ENCODE measurements at places on chromosomes 3 and 15. TPM values are rescaled to one million over a fixed set of nuclear protein-coding genes. Genes with fewer than 3 reads are reported as not detected.

Gene SKOR1
- total RNA-seq: 0.11 TPM

- peak; percentile 68 for DNase-seq
These were observed 136.4 kb upstream of the GOLGA6L4 start for GRCh38 chr15:84099181-84099580.

GRCh38 chr3:132997404-132998185, 40.6 kb upstream of the TMEM108 start:
- DNase-seq: no peak

DNA sequence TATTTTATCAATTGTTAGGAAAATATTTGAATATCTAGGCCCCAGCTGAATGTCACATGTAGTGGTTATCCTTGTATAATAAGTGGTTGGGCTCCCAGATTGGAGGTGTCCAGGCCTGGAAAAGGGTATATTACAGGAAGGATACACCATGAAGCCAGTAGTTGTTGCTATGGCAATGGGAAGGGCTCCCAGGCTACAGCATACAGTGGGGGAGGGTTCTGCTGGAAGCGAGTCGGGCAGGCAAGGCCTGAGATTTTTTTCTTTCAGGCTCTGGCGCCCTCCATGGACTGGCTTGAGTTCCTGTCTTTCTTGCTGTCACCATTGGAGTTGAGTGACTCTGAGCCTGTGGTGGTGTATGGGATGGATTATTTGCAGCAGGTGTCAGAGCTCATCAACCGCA, 8.9 kb downstream of the ECE2 start:
- DNase-seq: no peak

Gene ACSBG1
- 0.38 TPM for total RNA-seq

DNA sequence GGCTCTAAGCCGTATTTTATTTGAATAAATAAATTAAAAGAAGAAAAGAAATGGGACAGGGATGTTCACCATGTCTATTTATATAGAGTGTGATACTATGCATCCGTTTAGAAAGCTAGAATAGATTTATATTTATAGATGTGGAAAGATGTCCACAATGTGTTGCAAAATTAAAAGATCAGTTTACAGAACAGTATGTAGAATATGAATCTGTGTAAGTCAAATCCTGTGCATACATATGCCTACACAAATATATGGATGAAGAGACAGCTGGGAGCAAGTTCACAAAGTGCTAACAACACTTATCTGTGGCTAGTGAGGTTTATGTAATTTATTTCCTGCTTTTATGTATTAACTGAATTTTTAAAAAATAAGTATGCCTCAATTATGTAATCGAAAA, 25.4 kb upstream of the SLMAP start:
- no peak for DNase-seq

DNA sequence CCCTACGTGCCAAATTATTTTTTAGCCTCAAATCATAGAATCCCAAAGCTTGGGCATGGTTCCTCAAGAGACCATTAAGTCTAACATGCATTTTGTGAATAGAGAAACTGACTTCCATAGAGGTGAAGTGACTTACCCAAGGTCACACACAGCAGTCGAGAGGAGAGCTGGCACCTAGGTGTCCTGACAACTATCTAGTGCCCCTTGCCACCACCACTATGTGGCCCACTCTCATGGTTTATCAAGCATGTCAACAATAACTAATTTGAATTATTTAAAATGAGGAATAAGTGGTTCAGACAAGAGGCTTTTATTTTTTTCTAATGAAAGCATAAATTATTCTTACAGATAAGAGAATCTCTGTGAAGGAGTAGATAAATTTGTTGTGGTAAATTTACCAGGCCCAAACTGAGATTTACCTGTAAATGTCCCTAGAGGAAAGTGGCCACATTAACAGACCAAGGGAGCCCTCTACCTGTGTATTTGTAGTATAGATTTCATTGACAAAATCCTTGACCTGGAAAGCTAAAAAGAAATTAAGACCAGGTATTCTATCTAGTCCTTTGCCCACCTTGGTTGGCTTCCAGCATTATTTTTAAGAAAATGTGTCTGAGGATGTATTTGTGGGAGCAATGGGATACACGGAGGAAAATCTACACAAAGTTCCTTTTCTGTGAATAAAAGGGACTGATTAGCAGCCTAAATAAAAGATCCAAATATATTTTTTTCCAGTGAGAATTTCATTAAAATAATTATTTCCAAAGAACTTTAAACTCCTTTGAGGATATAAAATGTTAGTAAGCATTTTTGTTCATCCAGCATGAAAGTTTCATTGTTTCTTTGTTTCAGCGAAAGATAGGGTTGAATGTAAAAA, 49.1 kb downstream of the IQCH start:
- no peak for DNase-seq

Gene NEK10
- 11.7 TPM for total RNA-seq
